ENCODE measurements at places on chromosomes 7 and 10.

DNA sequence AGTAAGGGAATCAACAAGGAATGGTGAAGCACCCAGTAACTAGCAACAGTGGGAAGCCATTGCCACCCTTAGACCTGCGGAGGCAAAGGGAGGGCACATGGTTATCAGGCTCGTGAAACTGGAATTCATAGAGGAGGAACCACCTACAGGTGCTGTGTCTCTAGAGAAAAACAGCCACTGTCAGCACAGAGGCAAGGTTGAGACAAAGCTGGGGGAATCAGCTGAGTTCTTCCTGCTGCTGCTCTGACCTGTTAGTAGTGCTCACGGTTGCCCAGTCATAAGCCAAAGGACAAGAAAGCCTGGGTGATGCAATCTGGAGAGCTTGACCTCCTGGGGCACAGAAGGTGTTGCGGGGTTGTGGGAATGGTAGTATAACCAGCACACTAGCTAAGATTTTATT is 110.1 kb downstream of the TPST1 start:
- DNase-seq = no peak

GRCh38 chr7:151728286-151728660 is 148.6 kb downstream of the PRKAG2 start:
- DNase-seq = no peak

DNA sequence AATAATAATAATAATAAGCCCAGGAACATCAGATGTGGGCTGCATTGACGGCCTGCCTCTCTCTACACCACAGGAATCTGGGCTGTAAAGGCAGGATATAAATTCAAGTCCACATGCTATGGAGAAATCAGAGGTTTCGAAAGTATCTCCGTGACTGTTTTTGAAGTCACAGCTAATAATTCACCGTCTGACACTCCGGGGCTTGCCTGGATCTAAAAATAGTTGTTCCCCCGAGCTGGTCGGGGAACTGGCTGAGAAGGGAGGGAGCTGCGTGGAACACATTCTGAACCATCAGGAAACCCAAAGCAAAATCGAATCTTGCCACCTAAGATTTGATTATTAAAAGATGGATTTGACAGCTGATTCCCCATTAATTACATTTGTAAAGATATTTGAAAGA is 35.4 kb downstream of the KLF6 start:
- no peak for DNase-seq

GRCh38 chr7:137547485-137547884 is 204.0 kb upstream of the PTN start:
- no peak for DNase-seq
